Pancreas (tissue), 10 donors: ENCODE measurements at places on chromosomes 16 and 17. TPM values are rescaled to one million over a fixed set of nuclear protein-coding genes. Genes with fewer than 3 reads are reported as not detected.

Gene TMC7
- 0.73 TPM for polyA plus RNA-seq

Gene CPNE7
- 3.8 TPM for polyA plus RNA-seq

Gene HID1
- polyA plus RNA-seq, result 217 TPM

Gene DHX8
- 18.9 TPM for polyA plus RNA-seq

Gene HBM
- not detected for polyA plus RNA-seq
